ENCODE measurements at places on chromosomes 1 and 21. TPM values are rescaled to one million over a fixed set of nuclear protein-coding genes. Genes with fewer than 3 reads are reported as not detected.

The HMGCS2 gene
- 0.71 TPM for total RNA-seq

The BGLAP gene
- not detected for total RNA-seq

The FMO5 gene
- total RNA-seq, result 2.5 TPM

The PTPRC gene
- 65.8 TPM for total RNA-seq

The DENND2C gene
- total RNA-seq, result 2.6 TPM

The OR2L13 gene
- not detected for total RNA-seq

The NBPF10 gene
- 3.4 TPM for total RNA-seq

The DISC1 gene
- total RNA-seq, result 13.0 TPM

The TDRD5 gene
- total RNA-seq, result 0.35 TPM

The SMAP2 gene
- 69.7 TPM for total RNA-seq

The OR2L2 gene
- 0.10 TPM for total RNA-seq

The NR1I3 gene
- not detected for total RNA-seq

The GBP6 gene
- total RNA-seq, result not detected

The HMGB4 gene
- not detected for total RNA-seq

The PTGFR gene
- total RNA-seq, result 0.84 TPM

The LEMD1 gene
- total RNA-seq, result not detected

The ANXA9 gene
- total RNA-seq, result 0.48 TPM

The B3GALT2 gene
- not detected for total RNA-seq

The CNR2 gene
- not detected for total RNA-seq

The OLFML2B gene
- 29.5 TPM for total RNA-seq
